ENCODE measurements at places on chromosomes 4 and X.

DNA sequence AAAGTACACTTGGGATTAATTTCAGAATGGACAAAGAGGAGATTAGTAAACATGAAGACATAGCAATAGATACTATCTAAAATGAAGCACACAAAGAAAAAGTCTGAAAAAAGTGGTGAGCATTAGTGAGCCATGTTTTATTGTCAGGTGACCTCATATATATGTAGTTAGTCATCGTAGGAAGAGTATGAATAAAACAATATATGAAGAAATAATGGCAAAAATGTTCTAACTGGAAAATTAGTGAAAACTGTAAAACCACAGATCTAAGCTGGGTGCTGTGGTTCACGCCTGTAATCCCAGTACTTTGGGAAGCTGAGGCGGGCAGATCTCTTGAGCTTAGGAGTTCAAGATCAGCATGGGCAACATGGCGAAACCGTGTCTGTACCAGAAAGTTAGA is 67.9 kb downstream of the RBPJ start:
- no peak for DNase-seq

- no peak for DNase-seq
These were observed 54.5 kb downstream of the LDB2 start for GRCh38 chr4:16843831-16844508.

DNA sequence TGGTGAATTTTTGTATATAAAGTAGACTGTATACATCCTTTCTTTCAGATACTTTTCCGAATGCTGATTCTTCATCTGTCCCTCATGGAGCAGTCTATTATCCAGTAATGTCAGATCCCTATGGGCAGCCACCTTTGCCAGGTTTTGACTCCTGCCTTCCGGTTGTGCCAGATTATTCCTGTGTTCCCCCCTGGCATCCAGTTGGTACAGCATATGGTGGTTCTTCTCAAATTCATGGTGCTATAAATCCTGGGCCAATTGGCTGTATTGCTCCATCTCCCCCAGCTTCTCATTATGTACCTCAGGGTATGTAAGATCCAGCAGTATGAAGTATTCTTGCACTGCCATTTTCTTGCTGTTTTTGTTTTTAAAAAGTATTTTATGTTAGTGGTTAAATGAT is 78.7 kb downstream of the ALG13 start:
- DNase-seq, result no peak

DNA sequence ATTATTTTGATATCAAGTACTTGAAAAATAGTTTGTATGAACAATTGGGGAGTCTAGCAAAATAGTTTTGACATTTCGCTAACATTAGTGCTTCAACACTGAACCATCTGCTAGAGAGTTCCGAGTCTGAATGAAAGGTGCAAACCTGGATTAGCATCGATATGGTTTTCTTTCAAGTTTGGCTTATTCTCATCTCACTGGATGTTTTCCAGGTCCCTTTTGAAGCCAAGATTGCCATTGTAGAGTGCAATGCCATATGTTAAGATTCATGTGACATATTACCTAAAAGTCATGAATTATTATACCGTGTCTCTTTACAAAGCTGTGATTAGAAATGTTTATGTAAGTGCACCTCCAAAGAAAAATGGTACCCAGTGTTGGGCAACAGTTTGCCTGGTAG is 36.8 kb upstream of the NAA11 start:
- no peak for DNase-seq

- DNase-seq, result no peak
These were observed 165.5 kb downstream of the DMD start for GRCh38 chrX:33045882-33046281.

DNA sequence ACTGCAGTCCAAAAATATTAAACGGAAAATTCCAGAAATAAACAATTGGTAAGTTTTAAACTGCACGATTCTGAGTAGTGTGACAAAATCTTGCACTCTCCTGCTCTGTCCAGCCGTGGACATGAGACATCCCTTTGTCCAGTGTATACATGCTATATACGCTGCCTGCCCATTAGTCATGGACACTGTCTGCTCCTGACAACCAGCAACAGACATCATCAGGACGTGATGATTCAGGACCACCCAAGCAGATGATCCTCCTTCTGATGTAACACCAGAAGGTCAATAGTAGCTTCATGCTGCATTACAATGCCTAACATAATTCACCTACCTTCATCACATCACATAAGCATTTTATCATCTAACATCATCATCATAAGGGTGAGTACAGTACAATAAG is 36.3 kb downstream of the ATRX start:
- DNase-seq, result no peak

DNA sequence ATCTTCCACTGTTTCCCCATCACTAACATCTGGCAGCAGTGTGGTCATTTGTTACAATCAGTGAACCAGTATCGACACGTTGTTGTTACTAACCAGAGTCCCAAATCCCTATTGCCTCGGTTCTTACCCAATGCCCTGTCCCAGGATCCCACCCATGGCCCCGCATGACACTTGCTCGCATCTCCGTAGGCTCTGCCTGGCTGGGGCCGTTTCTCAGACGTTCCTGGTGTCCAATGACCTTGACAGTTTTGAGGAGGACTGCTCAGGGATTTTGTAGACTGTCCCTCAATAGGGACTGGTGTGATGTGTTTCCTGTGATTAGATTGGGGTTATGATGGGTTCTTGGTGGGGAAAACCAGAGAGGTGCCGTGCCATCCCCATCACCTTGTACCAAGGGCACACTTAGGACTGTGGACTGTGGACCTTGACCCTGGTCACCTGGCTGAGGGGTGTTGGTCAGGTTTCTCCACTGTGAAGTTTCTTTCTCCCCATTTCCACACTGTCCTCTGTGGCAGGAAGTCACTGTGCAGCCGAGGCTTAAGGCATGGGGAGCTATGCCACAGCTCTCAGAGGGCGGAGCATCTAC is 108.4 kb downstream of the ADRA2C start:
- DNase-seq, result no peak

DNA sequence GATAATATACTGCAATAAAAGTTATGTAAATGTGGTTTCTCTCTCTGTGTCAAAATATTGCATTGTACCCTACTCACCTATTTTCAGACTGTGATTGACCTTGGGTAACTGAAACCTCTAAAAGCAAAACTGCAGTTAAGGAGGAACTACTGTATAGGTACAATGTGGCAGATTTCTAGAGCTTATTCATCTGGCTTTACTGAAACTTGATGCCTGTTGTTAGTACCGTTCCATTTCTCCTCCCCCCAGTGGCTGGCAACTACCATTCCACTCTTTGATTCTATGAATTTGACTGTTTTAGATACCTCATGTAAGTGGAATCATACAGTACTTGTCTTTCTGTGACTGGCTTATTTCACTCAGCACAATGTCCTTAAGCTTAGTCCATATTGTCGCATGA is 61.9 kb downstream of the HOPX start:
- DNase-seq, result no peak

DNA sequence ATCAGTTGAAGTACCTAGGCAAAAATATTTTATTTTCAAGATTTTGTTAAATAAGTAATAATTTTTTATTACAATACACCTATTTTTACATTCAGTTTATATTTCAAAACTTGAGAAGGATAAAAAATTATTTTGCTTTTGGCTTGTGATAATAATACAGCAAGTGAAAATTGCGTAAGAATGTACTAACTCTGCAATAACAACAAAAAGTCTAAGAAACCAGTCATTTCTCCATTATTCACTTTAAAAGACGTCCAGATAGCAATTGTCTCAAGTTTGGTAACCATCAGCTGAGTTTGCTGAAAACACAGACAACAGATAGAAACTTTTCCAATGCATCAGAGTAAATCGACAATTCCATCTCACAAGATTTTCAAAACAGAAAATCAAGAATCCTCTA is 12.1 kb downstream of the CXCL8 start:
- no peak for DNase-seq

- no peak for DNase-seq
These were observed 48.9 kb downstream of the TBC1D9 start for GRCh38 chr4:140707325-140707724.

- no peak for DNase-seq
These were observed 603.7 kb downstream of the GRXCR1 start for GRCh38 chr4:43496188-43496587.

GRCh38 chr4:158710814-158711213 is 12.4 kb downstream of the PPID start:
- no peak for DNase-seq

- DNase-seq, result no peak
These were observed 104.8 kb upstream of the ENPEP start for GRCh38 chr4:110371016-110371770.

DNA sequence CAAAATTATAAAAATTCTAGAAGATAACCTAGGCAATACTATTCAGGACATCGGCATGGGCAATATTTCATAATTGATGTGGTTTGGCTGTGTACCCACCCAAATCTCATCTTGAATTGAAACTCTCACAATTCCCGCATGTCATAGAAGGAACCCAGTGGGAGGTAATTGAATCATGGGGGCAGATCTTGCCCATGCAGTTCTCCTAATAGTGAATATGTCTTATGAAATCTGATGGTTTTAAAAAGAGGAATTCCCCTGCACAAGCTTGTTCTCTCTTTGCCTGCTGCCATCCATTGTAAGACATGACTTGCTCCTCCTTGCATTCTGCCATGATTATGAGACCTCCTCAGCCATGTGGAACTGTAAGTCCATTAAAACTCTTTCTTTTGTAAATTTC is 77.7 kb downstream of the DDX60 start:
- DNase-seq, result no peak

DNA sequence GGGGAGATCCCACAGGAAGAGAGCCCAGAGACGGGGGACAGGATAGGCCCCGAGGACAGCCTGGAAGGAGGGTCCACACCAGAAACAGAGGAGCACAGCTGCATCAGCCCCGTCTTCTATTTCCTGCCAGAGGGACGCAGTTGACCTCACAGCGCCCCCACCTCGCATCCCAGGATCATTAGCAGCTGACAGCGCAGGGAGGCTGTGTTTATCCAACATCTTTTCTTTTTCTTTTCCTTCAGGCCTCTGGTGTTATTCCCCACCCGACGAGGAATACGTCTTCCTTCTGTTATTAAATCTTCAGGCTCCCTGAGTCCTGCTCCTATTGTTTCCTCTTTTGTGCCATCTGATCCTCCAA is 75.4 kb downstream of the DCHS2 start:
- DNase-seq, result no peak

- no peak for DNase-seq
These were observed 84.6 kb downstream of the THOC2 start for GRCh38 chrX:123648028-123648810.

DNA sequence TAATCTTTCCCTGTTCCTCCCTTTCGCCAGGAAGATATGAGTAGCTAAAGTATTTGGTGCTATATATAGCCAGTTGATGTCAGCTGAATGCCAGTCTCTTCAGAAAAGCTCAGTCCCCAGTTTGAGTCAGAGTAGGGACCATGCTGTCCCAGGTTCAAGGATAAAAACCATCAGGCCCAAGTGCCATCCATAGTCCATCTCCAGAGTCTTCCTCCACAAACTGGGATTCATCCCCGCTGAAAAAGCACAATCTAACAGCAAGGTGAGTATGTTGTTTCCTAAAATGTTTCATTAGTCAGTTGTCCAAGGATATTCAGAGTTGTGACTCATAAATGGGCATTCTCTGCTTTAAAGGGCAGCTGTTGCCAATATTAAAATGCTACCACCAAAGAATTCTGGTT is at the start of gene MYOZ2:
Gene MYOZ2 (plus strand): TSS at position 112 of the 401 bp plus-strand sequence. CDS start 694 bp downstream, outside the sequence.
- DNase-seq, result no peak

GRCh38 chr4:165393704-165394103 is 14.9 kb downstream of the CPE start:
- no peak for DNase-seq

GRCh38 chr4:139556724-139557555 is 921 bp upstream of the SETD7 start:
- peak; percentile 62 for DNase-seq

DNA sequence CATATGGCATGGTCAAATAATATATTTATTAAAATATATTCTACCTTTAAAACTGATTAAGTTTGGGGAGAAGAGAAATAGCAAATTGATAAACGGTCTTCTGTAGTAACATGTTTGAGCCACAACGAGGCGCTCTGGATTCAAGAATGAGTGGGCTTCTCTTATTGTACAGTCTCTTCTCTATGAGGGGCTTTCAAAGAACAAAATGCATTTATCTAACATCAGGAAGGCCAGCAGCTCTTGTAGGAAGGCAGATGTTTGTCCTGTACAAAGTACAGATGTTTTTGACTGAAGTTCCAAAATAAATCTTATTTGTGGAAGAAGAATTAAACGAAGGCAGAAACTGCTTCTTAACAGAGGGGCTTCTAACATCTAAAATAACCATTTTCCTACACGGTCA is 153.6 kb downstream of the RASL11B start:
- no peak for DNase-seq

DNA sequence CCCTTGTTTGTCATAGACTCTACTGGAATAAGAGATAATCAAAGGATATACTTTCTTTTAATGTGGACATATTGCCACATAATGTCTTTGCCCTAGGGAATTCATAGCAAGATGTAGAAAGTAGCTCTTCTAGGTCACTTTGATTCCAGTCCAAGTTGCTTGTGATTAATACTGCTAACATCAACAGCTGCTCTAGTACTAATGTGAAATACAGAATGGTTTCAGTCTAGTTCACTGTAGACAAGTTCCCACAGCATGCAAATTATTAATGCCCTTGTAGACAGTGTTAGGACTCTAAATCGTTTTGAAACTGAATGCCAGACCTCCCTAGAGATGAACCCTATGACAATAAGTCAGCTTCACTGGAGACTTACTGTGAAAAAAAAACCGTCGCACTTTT is 494.6 kb upstream of the ATOH1 start:
- DNase-seq, result no peak

- no peak for DNase-seq
These were observed 28.0 kb upstream of the AMBN start for GRCh38 chr4:70564033-70564432.

- no peak for DNase-seq
These were observed 44.5 kb upstream of the SLC4A4 start for GRCh38 chr4:71294301-71294700.

DNA sequence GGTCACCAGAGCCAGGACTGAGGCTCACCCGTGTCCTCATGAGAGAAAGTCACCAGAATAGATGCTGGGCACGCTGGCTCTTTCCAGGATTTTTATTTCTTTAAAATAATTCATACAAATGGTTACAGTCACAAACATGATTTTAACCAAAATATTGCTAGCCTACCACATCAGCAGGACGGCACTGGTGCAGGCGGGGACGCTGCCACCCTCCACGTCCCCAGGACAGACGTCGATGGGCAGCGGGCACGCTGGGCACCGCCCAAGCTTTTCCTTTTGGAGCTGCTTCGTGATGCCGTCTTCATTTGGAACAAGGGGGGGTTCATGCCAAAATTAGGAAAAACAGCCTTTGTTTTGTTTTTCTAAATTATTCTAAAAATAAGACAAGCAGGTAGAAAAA is 37.6 kb downstream of the CTBP1 start:
- DNase-seq, result no peak

DNA sequence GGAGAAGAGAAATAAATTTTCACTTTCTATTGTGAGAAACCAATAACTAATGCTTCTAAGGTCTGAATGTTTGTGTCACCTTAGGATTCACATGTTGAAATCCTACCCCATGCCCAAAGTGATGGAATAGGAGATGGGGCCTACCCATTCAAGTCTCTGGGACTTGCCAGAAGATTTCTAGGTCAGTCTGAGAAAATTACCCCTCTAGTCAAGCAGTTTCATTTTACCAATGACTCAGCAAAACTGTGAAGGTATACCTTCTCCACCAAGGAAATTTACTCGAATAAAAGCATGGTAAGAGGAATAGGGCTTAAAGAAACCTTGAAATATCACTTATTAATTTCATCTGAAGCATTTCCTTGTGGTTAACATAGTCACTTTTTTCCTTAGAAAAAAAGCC is 23.5 kb upstream of the PAPSS1 start:
- no peak for DNase-seq

GRCh38 chr4:87985097-87985886 is 9.8 kb downstream of the SPP1 start:
- DNase-seq, result no peak
